ENCODE measurements at places on chromosomes 6 and 20.
A peak's percentile ranks its signal among the peaks of the same experiment; 100 is the strongest.

DNA sequence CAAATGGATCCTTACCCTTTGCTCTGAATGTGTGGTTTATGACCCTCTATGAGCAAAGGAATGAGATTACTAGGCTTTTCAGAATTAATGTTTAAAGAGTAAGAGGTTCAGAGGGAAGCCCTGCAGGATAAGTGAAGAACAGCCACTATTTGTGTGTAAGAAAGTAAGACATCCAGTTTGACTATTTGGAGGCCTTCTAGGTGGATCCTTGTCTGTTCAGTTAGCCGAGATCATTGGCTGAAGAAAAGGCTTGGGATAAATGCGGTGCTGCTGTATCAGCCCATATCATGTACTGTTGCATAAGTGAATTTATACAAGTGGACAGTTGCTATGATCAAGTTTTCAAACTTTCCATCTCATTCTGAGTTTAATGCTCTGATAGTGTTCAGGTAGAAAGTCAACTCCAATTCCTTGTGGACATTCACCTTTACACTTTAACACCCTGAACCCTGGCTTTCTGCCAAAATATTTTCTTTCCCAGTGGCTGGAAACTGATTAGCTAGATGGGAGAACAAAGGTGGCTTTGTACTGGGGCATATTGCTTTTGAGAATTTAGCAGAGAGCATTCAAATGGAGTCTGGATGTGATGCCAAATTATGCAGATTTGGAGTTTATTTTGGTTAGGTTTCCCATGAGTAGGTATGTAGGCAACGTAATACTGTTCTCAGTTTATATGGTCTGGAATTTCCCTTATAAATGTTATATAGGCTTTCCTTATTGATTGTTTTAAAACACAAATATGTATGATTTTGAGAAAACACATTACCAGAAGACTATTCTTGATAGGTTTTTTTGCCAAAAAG, 15.0 kb downstream of the PARD6B start:
- no peak for DNase-seq

GRCh38 chr6:73236144-73236750, 11.0 kb upstream of the KHDC1L start:
- no peak for DNase-seq

- no peak for DNase-seq
Measured at GRCh38 chr6:11538819-11539468, 1.4 kb downstream of the TMEM170B start.

DNA sequence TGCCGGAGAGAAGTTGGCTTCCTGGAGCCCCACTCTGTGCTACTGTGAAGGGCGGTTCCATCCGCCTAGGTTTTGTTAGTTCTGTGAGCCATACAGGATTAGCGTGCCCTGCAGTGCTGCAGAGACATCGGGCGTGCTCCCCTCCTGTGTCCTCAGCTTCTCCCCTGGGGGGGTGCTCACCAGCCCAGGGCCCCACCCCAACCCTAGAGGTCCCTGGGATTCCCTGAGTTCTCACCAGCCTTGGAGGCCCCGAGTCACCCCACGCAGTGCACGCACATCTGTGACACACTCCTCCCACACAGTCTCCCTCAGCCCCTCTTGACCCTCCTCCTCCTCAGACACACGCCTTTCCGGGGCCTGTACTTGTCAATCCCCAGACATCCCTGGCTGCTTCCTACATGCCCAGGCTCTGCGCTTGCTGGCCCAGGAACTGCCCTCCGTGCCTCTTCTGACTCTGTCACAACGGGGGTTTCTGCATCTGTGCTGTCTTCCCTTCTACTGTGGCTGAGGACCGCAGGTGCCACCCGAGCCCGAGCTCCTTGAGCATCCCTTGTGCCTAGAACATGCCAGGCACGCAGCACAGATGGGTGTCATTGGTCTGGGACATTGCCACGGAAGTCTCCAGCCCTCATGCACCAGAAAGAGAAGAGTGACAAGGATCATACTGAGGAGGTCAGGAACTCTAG, 123.2 kb upstream of the RPS6KA2 start:
- no peak for DNase-seq

- peak; percentile 70 for DNase-seq
Measured at GRCh38 chr6:168030218-168030746, 32.8 kb downstream of the KIF25 start.

GRCh38 chr6:23016696-23017095, 447.3 kb downstream of the HDGFL1 start:
- DNase-seq: peak; percentile 23

Data from lung (tissue), 17 donors.